ENCODE measurements at places on chromosomes 6 and 20.

DNA sequence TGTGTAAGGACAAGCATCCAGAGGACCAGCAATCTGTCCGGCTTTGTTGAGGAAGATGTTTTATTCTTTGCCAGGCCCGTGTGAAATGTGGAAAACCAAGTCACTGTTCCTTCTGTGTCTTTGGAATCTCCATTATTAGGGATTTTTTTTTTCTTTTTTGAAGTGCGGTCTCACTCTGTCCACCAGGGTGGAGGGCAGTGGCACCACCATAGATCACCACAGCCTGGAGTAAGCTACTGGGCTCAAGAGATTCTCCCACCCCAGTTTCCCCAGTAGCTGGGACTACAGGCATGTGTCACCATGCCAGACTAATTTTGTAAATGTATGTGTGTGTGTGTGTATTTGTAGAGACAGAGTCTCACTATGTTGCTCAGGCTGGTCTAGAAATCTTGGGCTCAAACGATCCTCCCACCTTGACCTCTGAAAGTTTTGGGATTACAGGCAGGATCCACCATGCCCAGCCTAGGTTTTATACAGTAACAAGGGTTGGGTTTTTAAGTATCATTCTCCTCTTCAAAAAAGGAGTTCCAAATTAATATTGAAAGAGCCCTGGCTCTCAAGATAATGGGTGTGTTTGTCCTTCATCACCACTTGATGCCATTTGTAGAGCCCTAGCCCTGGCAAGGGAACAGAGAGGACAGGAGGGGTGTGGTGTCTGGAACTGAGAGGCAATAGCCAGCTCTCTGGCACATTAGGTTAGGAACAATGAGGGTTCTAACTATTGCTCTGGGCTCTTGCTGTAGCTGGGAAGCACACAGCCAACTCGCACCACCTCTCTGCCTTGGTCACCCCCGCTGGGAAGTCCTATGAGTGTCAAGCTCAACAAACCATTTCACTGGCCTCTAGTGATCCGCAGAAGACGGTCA, 3.1 kb downstream of the LAMP5 start:
- no peak for DNase-seq

- DNase-seq = no peak
Measured at GRCh38 chr6:119602215-119603178, 252.9 kb upstream of the MAN1A1 start.

- DNase-seq = peak; percentile 25
Measured at GRCh38 chr20:49381558-49382493, 100.6 kb downstream of the KCNB1 start.

DNA sequence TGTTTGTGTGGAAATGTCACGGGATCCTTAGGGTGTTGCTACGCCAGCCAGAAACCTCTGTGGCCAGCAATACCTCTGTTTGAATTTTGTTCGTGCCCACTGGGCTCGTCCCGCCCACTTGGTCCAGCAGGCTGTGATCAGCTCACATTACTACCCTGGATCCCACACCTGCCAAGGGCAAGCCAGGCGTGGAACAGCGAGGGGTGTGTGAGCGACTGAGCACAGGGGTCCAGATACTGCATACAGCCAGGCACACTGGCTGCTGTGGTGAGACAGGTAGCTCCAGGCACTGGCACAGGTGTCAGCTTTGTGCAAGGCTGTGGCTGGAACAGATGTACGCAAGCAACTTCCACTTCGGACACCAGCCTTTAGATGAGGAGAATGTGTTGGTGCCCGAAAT, 718.9 kb downstream of the EPHA7 start:
- DNase-seq = no peak

- DNase-seq = no peak
Measured at GRCh38 chr6:159232106-159232645, 63.0 kb downstream of the FNDC1 start.

DNA sequence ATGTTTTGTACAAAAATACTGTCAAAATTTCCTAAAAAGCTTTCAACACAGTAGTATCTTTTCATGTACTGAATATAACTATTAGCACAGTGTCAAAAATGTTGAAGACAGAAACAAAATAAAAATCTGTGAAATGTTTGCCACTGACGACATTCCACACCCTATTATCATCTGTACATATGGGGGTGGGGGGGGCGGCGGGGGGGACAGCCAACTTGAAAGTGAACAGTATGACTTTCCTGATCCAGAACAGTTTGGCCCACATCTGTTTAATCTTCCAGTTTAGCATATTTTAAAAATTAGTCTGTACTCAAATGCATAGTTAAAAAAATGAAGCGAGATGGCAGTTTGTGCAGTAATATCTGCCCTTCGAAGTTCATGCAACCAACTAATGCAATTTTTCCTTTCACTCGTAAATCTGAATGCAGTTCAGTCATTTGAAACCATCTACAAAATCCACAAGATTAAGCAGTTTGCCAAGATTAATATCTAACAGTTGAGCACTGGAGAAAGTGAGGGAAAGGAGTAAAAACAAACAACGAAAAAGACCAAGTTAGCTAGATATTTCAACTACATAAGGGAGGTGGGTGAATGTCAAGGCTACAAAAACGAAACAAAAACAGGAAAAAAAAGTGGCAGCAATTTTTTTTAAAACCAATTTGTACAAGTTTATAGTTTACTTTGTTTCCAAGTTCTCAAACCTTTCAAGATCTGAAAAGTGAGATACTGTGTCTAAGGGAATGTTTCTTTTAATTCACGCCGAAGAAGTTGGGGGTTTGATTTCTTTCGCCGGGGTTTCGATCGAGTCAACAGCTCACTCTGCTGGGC, 1.9 kb downstream of the CITED2 start:
- no peak for DNase-seq
